ENCODE measurements at places on chromosomes 6 and 20.
A peak's percentile ranks its signal among the peaks of the same experiment; 100 is the strongest.

GRCh38 chr6:135162678-135163439 is 18.2 kb upstream of the MYB start:
- H3K27me3 ChIP-seq, result no peaks in the 10 kb centered on the region
- no peaks in the 10 kb centered on the region for H3K36me3 ChIP-seq
- no peak overlapping the region for H3K27ac ChIP-seq
- peaks cover 12% of the 10 kb centered on the region for H3K4me1 ChIP-seq
- peak; percentile 19 for DNase-seq

DNA sequence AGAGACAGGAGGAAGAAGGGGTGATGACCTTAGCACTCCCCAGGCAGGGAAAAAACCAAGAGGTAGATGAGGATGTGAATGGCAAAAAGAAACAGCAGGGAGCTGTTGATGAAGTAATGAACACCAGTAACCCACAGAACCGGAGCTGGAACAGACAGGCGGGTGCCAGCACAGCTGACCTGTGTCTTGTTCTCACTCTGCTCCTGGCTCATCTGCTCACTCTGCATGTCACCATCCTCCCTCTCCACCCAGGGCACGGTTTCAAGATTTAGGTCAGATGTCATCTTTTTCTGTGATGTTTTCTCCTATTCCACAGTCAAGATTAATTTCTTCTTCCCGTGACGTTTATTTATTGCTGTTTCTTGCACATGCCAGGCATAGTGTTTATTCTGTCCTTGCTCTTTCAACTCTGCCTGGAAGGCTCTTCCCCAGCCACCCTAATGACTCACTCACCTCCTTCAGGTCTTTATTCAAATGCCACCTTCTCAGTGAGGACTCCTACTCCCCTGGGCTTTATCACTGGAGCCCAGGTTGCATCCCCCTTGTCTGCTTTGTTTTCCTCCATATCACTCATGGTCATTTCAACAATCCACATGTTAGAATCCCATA is 164.5 kb upstream of the HDAC2 start:
- no peaks in the 10 kb centered on the region for H3K4me1 ChIP-seq
- no peak overlapping the region for H3K4me3 ChIP-seq
- DNase-seq, result no peak
- no peaks in the 10 kb centered on the region for H3K36me3 ChIP-seq
- H3K27ac ChIP-seq, result no peak overlapping the region
- H3K27me3 ChIP-seq, result no peaks in the 10 kb centered on the region

DNA sequence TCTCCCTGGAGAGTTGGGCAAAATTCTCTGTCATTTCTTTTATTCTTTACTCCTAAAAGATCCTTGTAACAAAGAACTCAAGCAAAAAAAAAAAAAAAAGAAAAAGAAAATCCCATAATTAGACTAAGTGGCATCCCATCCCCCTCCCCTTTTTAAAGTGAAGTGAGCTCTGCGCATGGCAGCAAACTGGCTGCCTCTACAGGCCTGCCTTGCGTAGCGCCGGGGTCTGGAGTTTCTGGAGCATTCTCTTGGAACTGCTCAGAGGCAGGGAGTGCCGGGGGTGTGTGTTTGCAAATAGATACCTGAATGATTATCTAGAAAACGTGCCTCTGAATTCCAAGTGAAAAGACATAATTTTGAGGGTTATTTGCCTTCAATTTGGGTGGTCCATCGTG is 48.1 kb downstream of the FOXC1 start:
- no peaks in the 10 kb centered on the region for H3K27me3 ChIP-seq
- H3K27ac ChIP-seq, result no peak overlapping the region

DNA sequence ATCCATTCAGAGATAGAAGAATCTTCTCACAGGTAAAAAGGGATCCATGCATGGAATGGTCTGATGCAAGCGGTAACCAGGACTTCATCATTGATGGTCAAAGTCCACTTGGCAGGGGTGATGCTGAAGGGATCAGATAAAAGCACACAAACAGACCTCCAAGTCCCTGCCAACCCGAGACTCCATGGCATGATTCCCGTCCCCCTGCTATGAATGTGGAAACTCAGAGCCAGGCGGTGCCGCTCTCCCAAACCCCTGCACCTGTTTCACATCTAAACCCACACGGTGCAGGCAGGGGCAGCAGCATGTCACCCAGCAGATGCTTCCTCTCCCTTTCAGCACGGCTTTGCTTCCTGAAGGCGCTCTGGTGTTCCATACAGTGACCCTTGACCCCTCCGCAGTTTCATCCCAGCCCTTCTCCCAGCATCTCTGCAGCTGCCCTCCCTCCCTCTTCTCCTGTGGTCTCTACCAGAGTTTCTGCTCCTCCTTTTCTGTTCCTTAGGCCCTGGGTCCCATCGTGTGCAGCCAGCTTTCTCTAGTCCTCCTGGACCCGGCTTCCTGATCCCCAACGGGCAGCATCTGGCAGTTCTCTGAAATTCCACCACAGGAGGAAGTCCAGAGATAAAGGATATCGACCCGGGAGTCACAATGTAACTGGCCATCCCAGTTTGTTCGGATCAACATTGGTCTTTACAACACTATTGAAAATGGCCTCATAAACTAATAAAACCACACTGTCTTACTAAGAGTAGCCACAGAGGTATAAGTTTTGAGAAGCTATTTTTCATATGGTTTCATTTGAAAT is 235.0 kb downstream of the TTLL2 start:
- H3K27me3 ChIP-seq, result no peaks in the 10 kb centered on the region
- no peak overlapping the region for H3K4me3 ChIP-seq
- no peaks in the 10 kb centered on the region for H3K36me3 ChIP-seq
- H3K4me1 ChIP-seq, result no peaks in the 10 kb centered on the region
- H3K27ac ChIP-seq, result no peak overlapping the region
- DNase-seq, result no peak

- no peaks in the 10 kb centered on the region for H3K27me3 ChIP-seq
- no peaks in the 10 kb centered on the region for H3K36me3 ChIP-seq
- H3K4me3 ChIP-seq, result no peak overlapping the region
- H3K4me1 ChIP-seq, result no peaks in the 10 kb centered on the region
- DNase-seq, result no peak
- H3K27ac ChIP-seq, result no peak overlapping the region
Measured at GRCh38 chr6:34259529-34260069, 10.8 kb upstream of the SMIM29 start.

- H3K36me3 ChIP-seq, result no peaks in the 10 kb centered on the region
- peaks cover 6% of the 10 kb centered on the region for H3K27me3 ChIP-seq
- peaks cover 8% of the 10 kb centered on the region for H3K4me1 ChIP-seq
Measured at GRCh38 chr20:62702895-62703852, 5.5 kb upstream of the NTSR1 start.

DNA sequence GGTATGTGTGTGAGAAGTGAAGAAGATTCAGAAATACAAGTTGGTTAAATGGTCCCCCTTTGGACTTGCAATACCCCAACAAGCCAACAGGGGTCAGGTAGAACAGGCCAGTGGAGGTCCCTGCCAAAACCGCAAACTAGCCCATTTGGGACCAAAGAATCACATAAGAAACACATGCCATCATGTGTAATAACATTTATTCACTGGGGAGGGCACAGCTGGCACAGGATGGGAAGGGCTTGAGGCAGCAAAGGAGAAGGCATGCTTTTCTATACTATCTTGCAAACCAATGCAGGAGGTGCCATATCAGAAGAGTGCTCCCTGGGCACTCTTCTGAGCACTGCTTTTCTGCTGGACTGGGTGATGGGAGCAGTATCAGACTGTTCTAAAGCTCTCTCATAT is 116.1 kb upstream of the TRAF3IP2 start:
- H3K27ac ChIP-seq, result no peak overlapping the region
- peaks cover 34% of the 10 kb centered on the region for H3K36me3 ChIP-seq
- H3K27me3 ChIP-seq, result no peaks in the 10 kb centered on the region
- peaks cover 76% of the 10 kb centered on the region for H3K4me1 ChIP-seq

DNA sequence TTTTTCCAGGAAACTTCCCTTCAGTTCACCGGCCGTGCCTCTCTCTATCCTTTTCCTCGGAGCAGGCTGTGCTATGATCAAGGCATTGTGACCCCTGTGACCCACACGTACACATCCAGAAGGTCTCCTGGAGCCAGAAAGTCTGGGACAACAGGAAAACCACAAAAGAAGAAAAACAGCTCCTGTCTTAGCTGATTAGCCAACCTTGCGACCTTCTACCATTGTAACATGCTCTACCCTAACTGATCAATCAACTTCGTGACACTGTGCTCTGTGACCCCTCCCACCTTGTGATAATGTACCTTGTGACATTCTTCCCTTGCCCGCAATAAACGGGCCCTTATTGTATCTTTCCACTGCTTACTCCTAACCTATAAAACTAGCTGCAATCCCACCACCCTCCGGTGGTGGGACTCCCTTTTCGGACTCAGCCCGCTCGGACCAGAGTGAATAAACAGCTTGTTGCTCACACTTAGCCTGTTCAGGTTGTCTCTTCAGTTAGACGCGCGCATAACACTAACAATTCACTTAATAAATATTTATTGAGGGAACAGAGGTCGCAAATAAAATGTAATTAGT is 24.2 kb downstream of the ZNF311 start:
- no peaks in the 10 kb centered on the region for H3K36me3 ChIP-seq
- DNase-seq, result peak; percentile 54
- peak overlapping the region; percentile 99 for H3K4me3 ChIP-seq
- no peaks in the 10 kb centered on the region for H3K27me3 ChIP-seq
- peaks cover 30% of the 10 kb centered on the region for H3K4me1 ChIP-seq

DNA sequence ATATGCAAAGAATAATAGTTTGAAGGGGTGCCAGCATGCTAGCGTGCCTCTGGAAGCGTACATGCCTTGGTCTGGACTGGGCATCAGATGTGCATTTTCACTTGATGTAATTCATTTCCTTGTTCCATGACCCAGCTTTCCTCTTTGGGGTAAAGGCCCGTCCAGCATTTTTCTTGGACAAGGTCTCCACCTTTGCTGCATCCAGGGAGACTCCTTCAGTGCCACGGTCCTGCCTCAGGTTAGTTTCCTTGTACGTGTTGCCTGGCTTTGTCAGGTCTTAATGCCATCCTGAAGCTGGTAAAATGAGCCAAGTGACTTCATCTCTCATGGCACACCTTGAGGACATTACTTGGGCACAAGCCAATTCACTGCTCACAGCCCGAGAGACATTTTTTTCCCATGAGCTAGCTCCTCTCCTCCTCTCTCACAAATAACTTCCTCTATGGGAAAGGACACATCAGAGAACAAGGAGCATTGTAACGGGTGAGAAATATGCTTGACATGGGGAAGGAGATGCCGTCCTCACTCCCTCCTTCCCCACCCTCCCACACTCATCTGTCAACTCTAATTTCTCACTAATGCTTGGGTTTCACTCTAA is 23.9 kb downstream of the EDN1 start:
- no peaks in the 10 kb centered on the region for H3K36me3 ChIP-seq
- no peaks in the 10 kb centered on the region for H3K4me1 ChIP-seq
- H3K27me3 ChIP-seq, result no peaks in the 10 kb centered on the region
- H3K4me3 ChIP-seq, result no peak overlapping the region
- no peak for DNase-seq

DNA sequence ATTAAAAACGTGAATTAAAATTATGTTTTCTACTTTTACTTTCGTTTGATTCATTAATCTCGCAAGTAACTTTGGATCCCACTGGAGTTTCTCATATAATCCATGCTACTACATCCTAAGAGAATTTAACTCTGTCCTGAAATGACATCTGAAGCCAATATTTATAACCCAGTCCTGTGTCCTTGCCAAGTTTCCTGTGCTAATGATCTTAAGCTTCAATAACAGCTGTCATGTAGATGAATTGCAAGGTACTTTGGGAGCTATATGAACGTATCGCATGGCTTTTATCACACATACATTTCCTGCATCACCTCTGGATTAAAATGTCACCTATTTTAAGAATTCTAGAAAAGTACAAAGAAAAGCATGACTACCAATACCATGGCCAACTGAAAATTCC is 833.8 kb upstream of the CITED2 start:
- H3K4me1 ChIP-seq, result no peaks in the 10 kb centered on the region
- no peaks in the 10 kb centered on the region for H3K27me3 ChIP-seq
- no peaks in the 10 kb centered on the region for H3K36me3 ChIP-seq
- no peak for DNase-seq
- no peak overlapping the region for H3K4me3 ChIP-seq

DNA sequence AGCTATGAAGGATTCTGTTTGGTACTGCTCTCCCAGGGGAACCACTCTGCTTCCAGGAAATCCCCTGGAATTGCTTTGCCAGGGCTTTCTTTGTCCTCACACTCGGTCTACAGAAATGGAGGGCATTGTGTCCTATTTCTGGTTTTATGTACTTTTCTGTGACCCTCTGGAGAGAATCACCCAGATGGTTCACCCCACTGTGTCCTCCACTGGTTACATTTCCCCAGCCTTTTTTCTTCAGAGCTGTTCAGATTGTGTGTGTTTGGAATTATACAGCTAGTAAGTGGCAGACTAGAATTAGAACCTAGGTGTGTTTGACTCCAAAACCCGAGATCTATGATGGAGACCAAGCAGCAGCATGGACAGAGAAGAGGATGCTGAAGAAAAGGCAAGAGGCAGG is 80.8 kb downstream of the CD164 start:
- DNase-seq, result no peak
- no peaks in the 10 kb centered on the region for H3K36me3 ChIP-seq
- H3K27me3 ChIP-seq, result no peaks in the 10 kb centered on the region
- no peak overlapping the region for H3K4me3 ChIP-seq

DNA sequence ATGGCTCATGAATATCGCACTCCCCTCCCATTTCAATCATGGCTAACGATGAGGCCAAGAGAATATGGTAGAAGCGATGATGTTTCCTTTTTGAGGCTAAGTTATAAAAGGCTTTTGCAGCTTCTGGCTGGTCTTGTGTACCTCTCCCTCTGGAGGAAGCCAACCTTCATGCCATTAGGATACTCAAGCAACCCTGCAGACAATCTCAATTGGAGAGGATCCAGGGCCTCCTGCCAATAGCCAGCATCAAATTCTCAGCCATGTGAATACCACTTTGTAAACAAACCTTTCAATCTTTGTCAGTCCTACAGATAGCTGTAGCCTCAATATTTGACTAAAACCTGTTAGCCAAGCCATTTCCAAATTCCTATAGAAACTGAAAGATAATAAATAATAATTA is 738.4 kb downstream of the KIF16B start:
- H3K27me3 ChIP-seq, result no peaks in the 10 kb centered on the region
- no peak overlapping the region for H3K4me3 ChIP-seq
- H3K36me3 ChIP-seq, result no peaks in the 10 kb centered on the region
- no peak for DNase-seq

- no peaks in the 10 kb centered on the region for H3K36me3 ChIP-seq
- no peak overlapping the region for H3K4me3 ChIP-seq
- peak overlapping the region; percentile 42 for H3K27ac ChIP-seq
- no peaks in the 10 kb centered on the region for H3K27me3 ChIP-seq
- DNase-seq, result no peak
- H3K4me1 ChIP-seq, result peaks cover 64% of the 10 kb centered on the region
Measured at GRCh38 chr6:2861060-2861821, 19.6 kb upstream of the SERPINB1 start.

GRCh38 chr6:71402096-71402495 is 113.5 kb downstream of the OGFRL1 start:
- H3K27ac ChIP-seq, result no peak overlapping the region
- DNase-seq, result no peak
- H3K4me1 ChIP-seq, result no peaks in the 10 kb centered on the region

- H3K27me3 ChIP-seq, result no peaks in the 10 kb centered on the region
- H3K4me1 ChIP-seq, result no peaks in the 10 kb centered on the region
- no peak overlapping the region for H3K27ac ChIP-seq
Measured at GRCh38 chr6:4636881-4637224, 139.4 kb upstream of the CDYL start.

All from CD4-positive, alpha-beta memory T cell (primary cell).